ENCODE measurements at places on chromosomes 6 and 20.

DNA sequence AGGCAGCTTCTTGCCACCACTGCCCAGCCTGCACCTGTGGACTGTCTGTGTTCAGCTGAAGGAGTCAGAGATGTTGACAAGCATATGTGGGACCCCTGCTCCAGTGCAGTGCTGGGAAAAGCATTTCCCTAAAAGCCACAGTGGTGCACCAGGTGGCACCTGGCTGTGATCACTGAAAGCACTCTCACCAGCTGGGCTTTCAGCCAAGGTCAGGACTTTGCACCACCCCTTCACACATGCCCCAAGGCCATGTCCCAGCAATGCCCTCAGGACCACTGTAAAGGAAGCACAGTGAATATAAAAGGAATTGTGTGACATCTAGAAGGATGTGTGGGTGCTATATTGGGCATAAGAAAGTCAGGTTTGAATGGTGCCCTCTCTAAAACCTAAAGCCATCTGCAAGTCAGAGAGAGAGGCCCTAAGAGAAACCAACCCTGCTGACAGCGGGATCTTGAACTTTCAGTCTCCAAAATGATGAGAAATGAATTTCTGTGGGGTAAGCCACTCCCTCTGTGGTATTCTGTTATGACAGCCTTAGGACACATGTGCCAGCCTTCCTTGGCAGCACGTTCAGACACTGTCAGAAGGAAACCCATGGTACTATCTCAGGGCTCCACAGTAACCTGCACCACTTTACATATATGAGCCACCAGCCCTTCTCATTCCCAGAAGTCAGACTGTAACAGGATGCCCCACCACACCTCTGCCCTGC is 30.7 kb downstream of the CBLN4 start:
- DNase-seq: no peak

- DNase-seq: no peak
These were observed 696.2 kb upstream of the MARCKS start for GRCh38 chr6:113161018-113161315.

GRCh38 chr20:9460518-9460917 is 53.9 kb upstream of the LAMP5 start:
- DNase-seq: no peak

GRCh38 chr6:116011520-116011919 is 49.2 kb downstream of the FRK start:
- no peak for DNase-seq

- no peak for DNase-seq
These were observed 94.4 kb downstream of the TOX2 start for GRCh38 chr20:44008806-44009678.

- peak; percentile 63 for DNase-seq
These were observed 45.7 kb downstream of the OR2B2 start for GRCh38 chr6:27866357-27867050.

DNA sequence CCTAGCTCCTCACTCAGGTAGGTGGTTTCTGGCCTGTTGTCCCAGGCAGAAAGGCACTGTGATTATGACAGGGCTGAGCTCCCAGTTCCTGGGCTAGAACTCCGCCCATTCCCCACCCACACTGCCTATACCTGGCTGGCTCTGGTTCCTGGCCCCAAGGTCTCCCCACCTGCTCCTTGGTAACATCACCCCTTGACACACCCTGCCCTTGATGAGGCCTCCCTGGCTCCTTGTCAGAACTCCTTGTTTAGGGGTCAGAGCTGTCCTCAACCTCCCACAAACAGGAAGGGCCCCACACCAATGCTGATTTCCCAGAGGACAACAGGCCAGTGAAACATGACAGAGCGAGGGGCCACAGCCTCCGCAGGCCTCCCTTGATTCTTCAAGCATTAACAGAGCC is 15.5 kb upstream of the MYMX start:
- DNase-seq: no peak

- no peak for DNase-seq
These were observed 62.0 kb downstream of the ATXN1 start for GRCh38 chr6:16698997-16699868.

Measured in GM20000 (cell line).